ENCODE measurements at places on chromosomes 2 and 18.

DNA sequence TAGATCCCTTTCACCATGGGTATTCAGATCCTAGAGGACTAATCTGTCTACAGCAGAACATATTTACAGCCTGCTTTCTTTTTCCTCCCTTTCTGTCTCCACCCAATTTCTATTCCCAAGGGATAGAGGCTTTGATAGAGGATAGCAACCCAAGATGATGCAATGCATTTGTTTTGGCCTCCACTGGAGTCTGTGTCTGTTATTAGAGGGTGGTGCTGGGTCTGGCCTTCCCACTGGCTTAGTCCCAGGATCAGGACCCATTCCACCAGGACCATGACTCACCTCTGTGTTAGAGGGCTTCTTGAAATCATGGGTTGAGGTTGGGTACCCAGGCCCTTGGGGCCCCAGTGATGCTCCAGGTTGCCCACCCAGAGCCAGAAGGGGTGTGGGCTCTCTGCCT, 239.7 kb upstream of the TNP1 start:
- no peak for DNase-seq

DNA sequence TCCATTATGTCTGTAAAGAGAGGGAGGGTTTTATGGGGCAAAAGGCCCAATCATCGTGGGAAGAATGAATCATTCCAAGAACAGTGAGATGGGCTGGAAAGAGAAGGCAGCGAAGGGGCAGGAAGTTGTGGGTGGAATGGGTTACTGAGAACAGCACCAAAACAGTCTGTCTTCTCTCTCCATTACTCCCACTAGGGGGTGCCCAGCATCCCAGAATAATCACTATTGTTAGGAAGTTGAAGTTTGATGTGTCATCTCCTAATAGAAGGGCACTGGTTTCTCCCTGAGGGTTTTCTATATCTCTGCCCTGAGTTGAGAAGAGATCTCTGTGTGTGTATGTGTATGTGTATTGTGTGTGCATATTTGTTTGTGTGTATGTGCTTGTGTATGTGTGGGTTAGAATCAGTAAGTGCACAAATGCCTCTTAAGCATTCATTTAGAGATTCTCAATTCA, 76.6 kb upstream of the MAP4K3 start:
- DNase-seq: no peak

DNA sequence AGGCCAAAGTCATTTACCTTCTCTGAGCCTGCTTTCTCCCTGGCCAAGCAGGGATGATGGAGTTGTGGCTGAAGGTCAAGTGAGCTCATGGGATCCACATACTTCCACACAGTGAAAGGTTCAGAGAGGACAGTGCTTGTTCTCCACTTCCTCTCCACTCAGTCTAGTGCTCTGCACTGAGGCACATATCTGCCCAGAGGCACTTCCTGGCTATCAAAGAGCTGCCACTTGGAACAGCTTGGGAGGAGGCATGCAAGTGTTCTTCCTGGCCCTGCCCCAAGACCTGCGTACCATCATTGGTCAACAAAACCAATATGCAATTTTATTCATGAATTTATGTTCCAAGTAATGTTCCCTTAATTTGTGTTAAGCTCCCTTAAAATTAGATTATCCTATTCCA, 71.9 kb downstream of the RNF152 start:
- no peak for DNase-seq

- no peak for DNase-seq
These were observed 79.2 kb downstream of the COMMD1 start for GRCh38 chr2:61984682-61985081.

- no peak for DNase-seq
These were observed 43.9 kb upstream of the RFX8 start for GRCh38 chr2:101518578-101519492.

- peak; percentile 44 for DNase-seq
These were observed 36.9 kb upstream of the SLC14A1 start for GRCh38 chr18:45686891-45687611.

DNA sequence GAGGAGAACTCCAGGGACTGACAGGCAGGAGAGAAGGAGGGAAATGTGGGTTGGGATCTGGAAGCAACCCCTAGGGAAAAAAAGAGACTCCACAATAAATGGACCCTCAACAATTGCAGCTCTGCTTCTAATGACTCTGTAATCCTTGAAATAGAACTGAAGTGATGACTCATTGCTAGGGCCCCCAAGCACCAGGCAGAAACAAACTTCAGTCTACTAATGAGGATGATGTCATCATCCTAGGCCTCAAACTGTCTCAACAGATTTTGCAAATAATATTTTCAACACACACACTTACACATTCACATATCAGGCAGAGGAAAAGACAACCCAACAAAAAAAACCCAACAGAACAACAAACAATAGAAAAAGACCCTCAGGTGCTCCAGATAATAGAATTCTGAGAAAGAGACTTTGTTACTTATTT, 143.3 kb downstream of the HDAC4 start:
- DNase-seq: no peak

DNA sequence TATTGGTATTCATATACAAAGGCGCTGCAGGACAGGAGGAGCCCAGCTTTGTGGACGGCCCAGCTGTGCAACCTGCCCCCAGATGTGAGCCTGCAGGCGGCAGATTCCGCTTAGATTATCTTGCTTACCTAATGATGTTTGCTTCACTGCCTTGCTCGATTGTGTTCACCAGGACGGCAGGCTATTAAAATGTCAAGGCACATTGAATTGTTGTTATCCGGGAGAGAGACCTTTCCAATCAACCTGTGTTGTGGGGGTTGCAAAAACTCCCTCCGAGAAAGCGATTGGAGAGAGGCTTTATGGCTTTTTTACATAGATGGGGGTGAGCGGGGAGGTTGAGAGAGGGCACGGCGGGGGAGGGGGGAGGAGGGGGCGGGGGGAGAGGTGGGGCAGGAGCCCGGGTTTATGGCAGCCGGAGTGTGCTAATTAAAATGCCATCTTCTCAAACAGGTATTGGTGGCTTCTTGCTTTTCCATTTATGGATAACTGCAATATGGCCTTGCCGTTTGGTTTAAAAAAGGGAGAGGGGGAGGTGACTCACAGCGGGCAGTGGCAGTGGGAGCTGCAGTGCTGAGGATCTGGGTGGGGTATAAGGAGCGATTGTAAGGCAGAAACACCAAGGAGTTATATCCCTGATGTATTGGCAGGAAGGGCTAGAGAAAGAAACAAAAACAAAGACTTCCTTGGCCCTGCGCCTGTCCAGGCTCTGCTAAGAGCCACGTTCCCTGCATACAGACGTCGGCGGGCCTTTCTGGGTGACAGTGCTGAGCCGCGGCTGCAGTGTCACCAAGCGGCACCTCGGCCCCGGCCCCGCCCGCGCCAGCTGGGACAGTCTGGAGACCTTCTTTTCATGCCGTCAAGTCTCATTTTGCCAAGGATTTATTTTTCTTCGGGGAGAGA, 97.2 kb downstream of the INSIG2 start:
- DNase-seq: peak; percentile 66

GRCh38 chr18:54192415-54192814, 32.1 kb downstream of the MBD2 start:
- no peak for DNase-seq

GRCh38 chr2:98438190-98439133, 6.2 kb upstream of the INPP4A start:
- DNase-seq: no peak

GRCh38 chr18:21747764-21748693, 7.4 kb downstream of the MIB1 start:
- no peak for DNase-seq

DNA sequence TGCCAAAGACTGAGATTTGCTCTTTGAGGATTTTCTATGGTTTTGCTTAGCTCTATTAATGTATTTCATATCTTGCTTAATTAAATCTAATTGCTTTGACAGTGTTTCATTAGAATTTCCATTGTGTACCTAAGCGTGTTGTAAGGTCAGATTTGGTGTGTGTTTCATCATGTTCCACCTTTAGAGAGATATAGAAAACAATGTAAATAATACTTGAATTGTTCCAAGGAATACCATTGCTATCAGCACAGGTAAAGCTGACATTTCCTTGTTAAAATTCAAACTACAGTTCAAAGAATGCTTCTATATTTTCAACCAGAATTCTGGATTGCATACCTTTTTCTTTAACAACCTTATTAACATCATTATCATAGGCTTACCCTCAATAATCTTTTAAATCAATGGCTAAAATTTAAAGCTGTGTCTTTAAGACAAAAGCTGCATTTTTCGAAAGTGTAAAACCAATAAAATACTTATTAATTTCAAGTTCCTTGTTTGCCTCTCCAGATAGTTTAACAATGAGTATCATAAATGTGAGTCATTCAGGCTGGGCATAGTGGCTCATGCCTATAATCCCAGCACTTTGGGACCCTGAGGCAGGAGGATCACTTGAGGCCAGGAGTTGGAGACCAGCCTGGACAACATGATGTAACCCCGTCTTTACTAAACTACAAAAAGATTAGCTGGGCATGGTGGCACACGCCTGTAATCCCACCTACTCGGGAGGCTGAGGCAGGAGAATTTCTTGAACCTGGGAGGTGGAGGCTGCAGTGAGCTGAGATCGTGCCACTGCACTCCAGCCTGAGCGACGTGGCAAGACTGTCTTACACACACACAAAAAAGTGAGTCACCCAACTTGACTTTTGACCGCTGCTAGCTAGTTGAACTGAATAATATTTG, 188.0 kb upstream of the PKDCC start:
- no peak for DNase-seq

DNA sequence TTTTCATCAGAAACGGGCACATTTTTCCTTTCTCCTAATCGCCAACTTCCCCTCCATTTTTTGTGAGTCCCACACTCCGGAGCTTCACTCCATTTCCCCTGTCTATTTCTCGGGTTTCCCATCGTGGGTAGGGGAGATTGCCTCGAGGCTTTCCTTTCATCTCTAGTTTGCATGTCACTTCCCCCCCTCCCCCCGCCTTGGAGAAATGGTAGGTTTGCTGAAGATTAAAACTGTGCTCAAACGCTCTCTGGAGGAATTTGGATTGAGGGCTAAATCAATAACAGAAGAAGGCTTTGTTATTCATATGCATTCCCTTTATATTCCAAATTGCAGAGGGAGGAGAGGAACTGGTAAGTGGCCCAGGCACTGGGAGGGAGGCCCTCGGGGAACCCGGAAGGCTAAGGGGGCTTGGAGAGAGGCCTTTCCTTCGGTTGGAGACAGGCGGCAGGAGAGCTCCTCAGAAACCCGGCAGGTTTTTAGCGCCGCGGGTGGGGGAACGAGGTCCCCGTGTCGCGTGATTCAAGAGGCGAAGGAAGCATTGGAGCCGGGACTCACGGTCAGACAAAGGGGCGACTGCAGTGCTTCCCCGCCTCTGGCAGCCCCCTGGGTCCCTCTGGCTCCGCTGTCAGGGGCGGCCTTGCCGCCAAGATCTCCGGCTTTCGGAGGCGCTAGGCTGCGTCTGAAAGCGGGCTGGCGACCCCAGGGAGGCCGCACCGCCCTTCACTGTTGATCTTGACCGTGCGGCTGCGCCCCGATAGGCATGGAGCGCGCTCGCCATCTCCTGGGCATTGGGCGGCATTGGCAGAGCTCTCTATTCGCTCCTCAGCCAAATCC, 2.4 kb upstream of the HOXD12 start:
- peak; percentile 55 for DNase-seq

DNA sequence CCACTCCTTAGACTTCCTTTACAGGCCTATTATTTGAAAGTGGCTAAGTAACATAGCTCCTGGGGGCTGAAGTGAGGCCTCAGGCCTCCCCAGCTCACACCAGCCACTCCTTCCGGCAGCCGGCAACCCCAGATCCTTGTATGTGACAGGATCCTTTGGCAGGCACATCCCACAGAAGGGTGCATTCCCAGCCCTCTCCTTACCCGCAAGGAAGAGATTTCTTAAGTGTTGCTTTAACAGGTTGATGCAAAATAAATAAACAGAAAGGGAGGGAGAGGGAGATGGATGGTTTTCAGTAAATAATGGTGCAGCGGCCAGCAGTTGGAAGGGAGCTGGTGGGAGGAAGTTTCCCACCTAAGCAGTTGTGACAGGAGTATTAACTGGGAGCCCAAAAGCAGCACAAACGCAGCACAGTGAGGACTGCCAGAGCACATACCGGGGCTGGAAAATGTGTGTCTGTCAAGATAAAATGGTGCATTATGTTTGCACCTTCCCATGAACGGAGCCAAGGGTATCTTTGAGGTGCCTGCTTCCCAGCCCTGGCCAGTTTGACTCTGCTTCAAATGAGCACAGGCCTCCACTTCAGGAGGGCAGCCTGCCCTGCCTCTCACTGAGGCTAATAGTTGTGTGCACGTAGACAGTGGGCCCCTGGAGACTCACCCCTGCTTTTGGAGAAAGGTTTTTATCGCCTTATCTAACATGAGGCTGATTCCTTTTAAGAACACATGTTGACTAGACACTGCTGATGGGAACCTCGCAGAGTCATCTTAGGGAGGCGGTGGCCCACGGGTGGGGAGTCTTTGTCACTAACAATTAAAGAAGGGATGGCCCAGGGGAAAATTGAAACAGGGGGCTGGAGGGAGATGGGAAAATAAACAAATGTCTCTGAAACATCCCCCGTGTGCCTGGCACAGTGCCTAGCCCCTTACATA, 32.8 kb downstream of the NRP2 start:
- DNase-seq: no peak

DNA sequence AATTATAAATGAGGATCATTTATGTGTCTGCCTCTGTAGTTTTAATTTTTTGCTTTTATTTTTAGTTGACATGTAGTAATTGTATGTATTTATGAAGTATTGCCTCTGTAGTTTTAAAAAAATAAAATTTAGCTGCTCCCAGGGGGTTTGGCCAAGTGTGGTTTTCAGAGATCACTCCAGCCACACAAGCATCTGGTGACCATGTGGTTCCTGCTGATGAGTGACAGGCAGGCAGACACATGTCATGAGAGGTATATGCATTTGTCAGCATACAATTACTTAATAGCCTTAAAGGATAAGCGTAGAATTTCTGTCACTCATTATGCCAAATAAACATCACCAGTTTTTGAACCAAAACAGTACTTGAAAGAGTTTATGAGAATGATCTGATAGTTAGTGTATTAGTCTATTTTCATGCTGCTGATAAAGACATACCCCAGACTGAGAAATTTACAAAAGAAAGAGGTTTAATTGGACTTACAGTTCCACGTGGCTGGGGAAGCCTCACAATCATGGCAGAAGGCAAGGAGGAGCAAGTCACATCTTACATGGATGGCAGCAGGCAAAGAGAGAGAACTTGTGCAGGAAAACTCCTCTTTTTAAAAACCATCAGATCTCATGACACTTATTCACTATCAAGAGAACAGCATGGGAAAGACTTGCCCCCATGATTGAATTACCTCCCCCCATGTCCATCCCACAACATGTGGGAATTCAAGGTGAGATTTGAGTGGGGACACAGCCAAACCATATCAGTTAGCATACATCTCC, 29.6 kb downstream of the MREG start:
- no peak for DNase-seq

DNA sequence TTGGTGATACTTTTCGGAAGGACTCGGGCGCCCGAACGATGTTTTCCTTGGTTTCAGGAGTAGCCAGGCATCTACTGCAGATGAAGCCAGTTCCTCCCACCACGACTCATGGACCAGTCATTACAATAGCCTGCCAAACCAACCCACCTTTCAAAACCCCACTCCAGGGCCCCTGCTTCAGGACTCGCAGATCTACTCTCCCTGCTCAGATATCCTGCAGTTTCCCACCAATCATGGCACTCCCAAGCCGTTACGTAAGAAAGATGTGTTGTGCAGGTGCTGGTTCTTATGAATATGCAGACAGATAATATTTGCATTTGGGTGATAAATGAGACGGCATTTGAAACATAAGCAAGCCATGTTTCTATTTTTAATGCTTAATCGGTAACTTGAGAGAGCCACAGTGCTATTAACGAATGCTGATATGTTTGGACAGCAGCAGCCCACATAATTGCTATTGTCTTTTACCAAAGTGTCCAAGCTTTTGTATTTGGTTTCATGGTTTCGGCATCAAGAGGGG, 3.5 kb upstream of the CYS1 start:
- no peak for DNase-seq
